ENCODE measurements at places on chromosomes 5 and 9.

GRCh38 chr9:134268747-134269146, 57.5 kb upstream of the RXRA start:
- DNase-seq: no peak

- no peak for DNase-seq
These were observed 130.3 kb downstream of the PAX5 start for GRCh38 chr9:36903541-36904435.

DNA sequence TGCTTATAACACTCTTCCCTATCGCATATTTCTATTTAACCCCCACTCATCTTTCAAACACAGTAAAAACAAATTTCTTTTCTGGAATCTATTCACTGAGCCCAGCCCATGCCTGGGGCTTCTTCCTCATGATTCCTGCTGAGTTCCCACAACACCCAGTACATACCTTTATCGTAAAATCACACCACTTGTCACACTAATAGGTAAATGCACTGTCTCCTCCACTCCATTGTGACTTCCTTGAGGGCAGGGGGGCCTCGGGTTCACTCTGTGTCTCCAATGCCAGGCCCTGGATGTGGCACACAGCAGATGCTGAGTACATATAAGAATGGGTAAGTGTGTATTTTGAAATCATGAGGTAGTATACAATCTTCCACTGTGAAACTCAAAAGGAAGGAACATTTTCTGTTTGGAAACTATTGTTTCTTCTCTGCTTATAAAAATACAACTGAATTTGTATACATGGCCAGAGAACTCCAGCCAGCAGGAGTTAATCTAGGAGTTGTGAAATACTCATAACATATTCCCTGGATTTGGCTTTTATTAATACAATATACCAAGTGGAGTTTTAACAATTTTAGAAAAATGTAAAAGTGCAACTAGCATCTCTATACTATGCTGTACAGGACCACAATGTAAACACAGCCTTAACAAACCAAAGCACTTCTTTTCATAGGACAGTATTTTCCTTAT, 7.2 kb downstream of the PLK2 start:
- no peak for DNase-seq

GRCh38 chr9:86867804-86868313, 79.4 kb downstream of the GAS1 start:
- DNase-seq: no peak

- no peak for DNase-seq
These were observed 131.4 kb upstream of the IRX4 start for GRCh38 chr5:2014058-2014610.

DNA sequence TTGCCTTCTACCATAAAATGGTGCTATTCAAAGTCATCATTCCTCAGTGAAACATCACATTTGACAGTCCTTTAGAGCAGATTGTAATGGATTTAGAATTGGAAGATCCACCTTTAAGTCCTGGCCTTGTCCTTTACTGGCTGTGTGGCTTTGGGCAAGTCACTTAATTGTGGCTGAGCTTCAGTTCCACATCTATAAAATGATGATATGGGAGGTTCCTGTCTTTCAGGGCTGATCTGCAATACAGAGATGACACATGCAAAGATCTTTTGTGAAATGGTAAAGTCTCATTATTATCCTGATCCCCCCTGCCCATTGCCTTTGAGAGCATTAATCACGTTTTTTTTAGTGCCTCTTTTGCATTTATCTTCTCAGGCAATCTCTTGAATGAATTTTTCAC, 58.2 kb downstream of the ZFAND5 start:
- no peak for DNase-seq

DNA sequence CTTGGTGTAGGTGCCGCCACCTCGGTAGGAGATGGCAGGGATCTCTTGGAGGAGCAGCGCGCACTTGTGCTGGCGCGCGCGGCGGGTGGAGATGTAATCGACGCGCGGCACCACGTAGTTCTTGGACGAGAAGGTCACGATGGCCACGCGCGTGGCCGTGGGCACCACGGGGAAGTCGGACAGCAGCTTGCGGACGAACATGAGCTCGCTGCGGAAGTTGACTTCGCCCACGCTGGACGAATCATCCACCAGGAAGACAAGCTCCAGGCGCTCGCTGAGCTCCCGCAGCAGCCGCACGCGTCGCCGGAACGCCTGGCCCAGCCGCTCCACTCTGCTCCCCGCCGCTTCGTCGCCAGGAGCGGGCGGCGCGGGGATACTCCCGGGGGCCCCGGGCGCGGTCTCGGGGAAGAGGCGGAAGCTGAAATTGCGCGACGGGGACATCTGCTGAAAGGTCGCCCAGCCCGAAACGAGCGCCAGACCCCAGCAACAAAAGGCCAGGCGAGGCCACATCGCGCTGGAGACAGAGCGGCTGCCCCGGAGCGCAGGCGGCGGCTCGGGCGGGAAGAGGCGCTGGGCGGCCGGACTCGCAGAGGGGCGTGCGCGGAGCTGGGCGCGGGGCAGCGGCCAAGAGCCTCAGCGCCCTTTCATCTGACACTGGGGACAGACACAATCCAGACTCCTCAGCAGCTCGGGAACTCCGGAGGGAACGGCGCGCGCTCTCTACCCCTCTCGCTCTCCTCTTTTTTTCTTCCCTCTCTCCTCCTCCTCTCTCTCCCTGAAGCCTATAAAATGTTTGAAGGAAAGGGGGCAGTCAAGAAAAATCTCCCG, at the start of gene SVEP1:
TSS of gene SVEP1 (minus strand) at position 708 of the 828 bp plus-strand sequence. CDS start at position 510, 198 bp downstream.
- no peak for DNase-seq

DNA sequence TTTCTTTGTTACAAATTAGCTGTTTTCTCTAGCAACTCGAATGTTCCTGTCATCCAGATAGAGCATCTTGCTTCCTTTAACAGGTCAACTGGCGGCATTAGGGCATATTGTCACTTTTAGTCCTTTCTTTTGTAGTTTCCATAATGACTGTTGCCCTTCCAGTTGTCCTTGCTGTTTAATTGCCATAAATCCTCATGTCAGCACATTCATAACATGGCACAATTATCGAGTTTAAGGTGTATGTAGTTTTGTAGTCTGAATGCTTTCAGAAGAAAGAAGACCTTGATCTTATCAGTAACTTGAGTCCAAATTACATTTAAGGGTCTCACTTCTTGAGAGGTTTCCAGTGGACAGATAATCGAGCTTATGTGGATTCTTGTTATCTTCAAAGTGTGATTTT, 161.7 kb upstream of the CDH12 start:
- no peak for DNase-seq

- DNase-seq: no peak
These were observed 22.6 kb downstream of the SEMA5A start for GRCh38 chr5:9523090-9523823.

DNA sequence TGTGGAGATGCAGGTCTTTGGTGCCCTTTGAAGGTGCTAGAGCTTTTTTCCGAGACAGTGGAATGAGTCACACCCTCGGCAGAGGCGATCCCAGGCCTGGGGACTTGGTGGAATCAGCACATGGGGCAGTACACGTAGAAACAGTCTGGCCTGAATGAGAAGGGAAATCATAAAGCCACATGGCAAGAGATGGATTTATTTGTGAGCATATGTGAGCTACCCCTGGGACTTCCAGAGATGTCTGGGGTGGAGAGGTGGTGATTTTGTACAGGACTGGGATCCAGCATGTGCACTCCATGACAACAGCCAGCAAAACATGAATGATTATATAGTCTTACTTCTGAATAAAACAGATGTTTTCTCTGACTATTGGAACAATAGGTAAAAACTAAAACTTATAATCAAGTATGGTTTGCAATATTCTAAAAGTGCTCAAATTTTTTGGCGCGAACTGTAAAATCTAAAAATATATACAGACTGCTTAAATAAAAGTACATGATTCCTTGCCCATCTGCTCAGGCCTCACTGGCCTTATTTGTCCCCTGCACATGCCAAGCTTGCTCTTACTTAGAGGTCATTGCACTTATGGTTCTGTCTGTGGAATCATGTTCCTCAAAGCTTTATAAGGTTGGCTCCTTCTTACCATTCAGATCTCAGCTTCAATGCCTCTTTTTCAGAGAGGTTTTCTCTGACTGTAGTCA, 54.7 kb upstream of the SMARCA2 start:
- DNase-seq: no peak

- no peak for DNase-seq
These were observed 70.6 kb downstream of the DCP2 start for GRCh38 chr5:113047234-113047633.

DNA sequence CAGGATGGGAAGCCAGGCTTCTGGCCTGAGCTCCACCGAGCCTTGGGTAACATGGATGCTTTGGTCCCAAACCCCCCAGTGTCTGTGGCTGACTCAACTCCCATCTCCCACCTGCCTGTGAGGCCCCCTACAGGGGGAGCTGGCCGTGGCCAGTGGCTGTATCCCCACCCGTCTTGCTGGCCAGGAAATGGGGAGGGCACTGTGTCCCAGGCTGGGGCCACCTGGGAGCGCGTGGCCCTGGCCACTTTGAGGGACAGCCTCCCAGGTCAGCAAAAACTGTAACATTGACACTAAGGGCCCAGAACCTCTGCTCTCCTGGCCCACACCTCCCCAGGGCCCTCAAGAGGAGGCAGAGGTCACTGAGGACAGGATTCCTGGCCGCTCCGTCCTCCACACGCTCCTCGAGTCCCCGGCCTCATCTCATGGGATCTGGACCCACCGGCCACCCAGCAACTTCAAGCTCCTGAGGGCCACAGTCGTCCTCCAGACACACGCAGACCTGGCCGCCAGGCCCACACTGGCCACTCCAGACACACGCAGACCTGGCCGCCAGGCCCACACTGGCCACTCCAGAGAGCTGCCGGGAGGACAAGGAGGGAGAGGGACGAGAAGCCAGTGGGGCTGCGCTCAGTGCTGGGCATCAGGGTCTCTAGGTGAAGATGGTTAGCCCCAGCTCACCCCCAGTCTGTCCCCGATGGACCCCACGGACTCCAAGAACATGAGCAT, 44.2 kb downstream of the DBH start:
- DNase-seq: no peak

DNA sequence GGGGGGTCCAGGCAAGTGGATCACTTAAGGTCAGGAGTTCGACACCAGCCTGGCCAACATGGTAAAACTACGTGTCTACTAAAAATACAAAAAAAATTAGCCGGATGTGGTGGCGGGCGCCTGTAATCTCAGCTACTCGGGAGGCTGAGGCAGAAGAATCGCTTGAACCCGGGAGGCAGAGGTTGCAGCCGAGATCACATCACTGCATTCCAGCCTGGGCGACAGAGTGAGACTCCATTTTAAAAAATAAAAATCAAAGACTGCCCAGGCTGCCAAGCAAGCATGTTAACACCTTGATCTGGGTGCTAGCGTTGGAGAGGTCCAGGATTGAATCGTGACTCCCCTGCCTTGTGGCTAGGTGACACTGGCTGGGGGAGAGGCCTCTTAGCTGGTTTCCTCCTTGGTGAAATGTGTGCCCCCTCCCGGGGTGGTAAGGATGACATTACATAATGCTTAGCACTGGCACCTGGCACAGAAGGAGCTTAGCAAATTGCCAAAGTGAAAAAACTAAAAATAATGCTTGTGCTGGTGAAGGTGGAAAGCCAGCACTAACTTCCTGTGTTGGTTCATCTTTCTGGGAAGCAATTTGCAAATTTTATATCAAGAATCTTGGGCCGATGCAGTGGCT, 2.2 kb upstream of the CIZ1 start:
- DNase-seq: no peak

DNA sequence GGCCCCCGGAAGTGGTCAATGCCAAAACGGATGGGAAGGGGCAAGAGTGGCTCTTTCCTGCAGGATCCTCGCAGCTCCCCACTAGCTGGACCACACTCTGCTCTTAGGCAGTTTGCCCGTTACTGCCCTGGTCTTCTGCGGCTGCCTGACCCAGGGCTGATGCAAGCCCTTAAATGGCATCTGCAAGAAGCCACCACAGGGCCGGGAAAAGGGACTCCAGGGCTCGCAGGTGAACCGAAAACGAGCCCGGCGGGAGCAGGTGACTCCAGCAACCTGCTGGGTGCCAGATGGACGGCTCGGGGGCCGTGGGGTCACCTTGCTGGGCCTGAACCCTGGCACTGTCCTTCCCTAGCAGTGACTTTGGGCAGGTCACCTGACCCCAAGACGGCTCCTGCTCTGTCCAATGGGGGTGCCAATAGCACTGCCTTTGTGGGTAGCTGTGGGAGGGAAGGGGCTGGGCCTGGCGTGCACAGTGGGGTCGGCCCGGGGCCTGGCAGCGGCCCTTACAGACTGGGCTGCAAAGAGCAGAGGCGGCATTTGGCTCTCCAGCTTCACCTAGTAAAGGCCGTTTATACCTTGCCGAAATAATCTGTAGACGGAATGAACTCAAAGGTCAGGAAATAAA, 1.3 kb downstream of the TMEM250 start:
- DNase-seq: no peak

- no peak for DNase-seq
These were observed 160.3 kb downstream of the HSD17B3 start for GRCh38 chr9:96141666-96142065.

DNA sequence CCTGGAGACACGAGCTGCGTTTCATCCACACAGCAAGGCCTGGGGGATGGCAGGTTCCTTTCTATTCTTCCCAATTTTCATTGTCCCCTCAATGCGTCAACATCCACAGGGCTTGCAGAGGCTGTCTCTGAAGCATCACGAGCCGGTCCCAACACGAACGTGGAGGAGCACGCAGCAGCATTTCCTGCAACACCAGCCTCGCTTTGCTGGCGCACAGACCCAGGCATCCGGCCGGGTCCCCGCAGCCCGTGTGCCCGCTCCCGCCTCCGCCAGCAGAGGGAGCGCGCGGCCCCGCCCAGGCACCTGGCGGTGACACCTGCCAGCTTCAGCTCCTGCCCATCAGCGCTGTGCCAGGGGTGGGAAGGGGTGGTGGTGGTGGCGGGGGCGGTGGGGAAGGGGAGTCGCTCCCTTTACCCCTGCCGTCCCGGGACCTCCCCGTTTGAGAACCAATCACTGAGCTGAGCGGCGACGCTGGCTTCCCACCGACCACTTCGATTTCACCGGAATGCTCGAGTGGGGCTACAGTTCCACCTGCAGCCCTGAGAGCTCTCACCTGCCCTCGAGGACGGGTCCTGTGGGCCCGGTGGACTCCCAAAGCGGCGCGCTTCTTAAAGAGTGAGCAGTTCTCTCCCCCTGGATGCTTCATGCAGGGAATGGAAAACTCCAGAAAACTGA, 464.5 kb downstream of the ICE1 start:
- DNase-seq: no peak

DNA sequence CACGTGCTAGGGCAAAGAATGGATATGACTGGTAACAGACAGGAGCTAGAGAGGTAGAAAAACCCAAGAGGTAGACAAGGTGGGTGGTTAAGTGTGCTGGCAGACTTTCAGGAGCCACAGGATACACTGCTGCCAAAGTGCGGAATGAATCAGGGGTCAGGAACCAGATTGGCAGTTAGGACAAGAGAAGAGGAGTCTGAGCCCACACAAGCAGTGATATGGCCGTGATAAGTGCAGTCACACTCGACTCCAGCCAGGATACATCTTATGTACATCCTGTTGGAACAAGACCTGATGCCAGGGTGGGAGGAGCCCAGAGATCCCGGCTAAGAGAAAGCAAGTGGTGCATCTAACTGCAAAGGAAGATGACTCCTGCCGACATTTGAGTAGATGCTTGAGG, 10.0 kb downstream of the SLIT3 start:
- DNase-seq: no peak

Data from NCI-H1436 treated with DMSO at 0.1 percent for 48 hours (cell line).